ENCODE measurements at places on chromosomes 1 and 21.

DNA sequence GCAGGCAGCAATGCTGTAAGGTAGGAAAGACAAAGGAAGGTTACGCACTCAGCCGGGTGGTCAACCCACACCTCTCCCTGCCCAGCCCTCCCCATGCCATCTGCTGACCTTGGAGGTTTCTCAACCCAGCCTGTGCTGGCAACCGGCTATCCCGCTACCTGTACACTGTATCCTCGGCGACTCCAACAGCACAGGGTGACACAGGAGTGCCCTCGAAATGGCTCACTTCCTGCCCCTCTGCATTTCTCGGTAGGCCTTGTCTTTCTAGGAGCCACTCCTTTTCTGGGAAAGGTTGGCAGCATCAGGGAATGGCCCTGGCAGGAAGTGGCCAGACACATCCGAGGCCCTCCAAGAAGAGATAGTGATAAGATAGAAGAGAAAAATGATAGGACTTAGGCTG lies 124.0 kb downstream of the PROX1 start:
- DNase-seq = no peak

DNA sequence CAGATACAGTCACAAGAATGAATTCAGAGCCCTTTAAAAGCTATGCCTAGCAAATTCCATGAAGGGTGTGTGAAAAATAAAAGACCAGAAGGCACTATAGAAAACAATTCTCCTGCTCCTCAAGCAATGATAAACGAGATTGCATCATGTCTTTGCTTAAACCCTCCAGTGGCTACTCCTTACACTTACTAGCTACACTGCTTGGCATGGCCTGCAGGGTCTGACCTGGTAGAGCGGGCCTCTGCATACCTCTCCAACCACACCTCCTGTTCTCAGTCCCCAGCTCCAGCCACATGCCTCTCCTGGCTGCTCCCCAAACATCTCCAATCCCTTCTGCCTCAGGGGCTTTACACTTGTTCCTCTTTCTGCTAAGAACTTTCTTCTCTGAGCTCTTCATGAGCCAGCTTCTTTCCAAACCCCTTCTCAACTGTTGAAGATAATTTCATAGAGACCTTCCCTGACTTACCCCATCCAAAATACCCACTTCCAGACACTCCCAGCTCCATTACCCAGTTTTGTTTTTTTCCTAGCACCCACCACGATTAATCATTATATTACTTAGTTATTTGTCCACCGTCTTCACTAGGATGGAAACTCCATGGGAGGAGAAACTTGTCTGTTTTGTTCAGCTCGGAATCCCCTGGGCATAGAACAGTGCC lies 11.2 kb upstream of the CREG1 start:
- no peak for DNase-seq

- no peak for DNase-seq
These were observed 39.4 kb downstream of the VANGL2 start for GRCh38 chr1:160439718-160440117.

DNA sequence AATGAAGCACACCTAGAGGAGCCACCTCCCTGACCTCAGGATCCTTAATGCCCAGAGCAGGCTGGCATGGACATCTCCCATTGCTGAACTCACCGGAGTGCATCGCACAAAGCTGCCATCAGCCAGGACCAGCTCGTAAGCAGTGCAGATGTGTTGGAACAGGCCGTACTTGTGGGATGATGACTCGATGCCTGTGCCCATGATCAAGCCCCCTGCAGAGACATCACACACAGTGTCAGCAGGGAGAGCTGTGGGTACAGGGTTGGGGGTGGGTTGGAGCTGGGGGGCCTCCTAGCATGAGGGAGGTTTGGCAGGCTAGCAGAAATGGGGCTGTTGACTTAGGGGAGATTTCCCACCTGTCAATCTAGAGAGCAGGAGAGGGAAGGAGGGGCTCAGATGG lies 12.0 kb downstream of the DHCR24 start:
- DNase-seq = no peak

- DNase-seq = no peak
These were observed 16.7 kb upstream of the ACTRT2 start for GRCh38 chr1:3004285-3005205.

DNA sequence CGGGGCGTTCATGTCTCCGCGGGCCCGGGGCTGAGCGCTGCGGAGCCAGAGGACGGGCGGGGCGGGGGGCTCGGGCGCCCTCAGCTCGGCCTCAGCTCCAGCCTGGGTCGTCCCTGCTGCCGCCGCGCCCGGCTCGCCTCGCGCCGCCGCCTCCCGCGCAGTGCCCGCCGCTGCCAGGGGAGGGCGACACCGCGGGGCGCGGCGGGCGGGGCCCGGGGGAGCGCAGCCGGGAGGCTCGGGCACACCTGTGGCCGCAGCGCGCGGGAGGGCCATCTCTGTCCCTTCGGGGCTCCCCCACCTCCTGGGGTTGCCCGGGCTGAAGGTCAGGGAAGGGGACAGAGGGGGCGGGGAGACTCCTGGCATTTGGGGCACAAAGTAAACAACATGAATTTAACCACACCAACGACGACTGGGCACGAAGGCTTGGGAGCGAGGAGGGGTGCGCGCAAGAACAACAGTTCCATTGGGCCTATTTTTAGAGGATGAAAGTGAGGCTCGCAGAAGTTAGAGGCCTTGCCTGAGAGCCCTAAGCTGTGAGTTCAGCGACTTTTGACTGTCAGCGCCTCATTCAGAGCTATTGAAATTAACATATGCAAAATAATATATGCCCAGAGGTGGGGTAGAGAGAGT lies at the start of gene FAM131C:
TSS of gene FAM131C (minus strand) at position 162 of the 630 bp plus-strand sequence. CDS start 209 bp downstream, outside the sequence.
- peak; percentile 28 for DNase-seq

GRCh38 chr1:69163241-69163640 lies 404.5 kb upstream of the LRRC7 start:
- no peak for DNase-seq

GRCh38 chr21:38349111-38349746 lies 92.4 kb downstream of the KCNJ15 start:
- peak; percentile 94 for DNase-seq

GRCh38 chr1:185438936-185439335 lies 121.9 kb upstream of the IVNS1ABP start:
- DNase-seq = peak; percentile 27

- DNase-seq = no peak
These were observed 106.7 kb upstream of the SLC5A9 start for GRCh38 chr1:48115835-48116234.

DNA sequence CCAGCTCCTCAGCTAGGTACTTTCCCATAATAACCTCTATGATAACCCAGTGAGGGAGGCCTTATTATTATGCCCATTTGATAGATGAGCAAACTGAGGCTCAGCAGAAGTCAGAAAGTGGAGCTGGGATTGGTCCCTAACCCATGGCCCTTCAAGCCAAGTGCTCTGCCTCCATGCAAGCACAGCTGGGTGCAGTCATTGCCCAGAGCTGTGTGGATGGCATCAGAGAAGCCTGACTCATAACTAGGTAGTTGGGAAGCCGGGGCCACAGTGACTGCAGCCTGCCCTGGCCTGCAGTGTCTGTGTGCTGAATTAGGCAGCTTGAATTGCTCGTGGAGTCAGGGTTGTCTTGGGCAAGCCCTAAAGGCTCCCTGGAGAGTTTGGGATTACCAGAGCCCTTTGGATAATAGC lies 89.9 kb upstream of the SLC2A1 start:
- no peak for DNase-seq

- no peak for DNase-seq
These were observed 482.1 kb downstream of the RWDD3 start for GRCh38 chr1:95716097-95716496.

DNA sequence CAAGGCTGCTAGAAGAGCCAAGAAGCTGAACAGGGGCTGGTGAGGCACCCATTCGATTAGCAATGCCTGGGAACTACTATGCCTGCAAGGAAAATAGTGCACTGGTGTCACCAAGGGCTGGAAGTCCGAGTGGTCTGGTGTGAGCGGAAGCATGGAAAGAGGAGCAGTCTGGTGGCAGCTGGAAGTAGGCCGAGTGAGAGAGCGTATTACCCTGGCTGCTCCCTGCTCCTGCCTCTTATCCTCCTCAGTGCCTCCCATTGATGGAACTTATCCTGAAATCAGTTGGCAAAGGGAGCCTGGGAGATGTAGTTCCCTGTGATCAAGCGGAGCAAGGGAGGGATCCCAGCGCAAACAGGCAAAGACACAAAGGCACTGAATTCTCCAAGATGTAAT lies 9.6 kb downstream of the SMAP2 start:
- no peak for DNase-seq

DNA sequence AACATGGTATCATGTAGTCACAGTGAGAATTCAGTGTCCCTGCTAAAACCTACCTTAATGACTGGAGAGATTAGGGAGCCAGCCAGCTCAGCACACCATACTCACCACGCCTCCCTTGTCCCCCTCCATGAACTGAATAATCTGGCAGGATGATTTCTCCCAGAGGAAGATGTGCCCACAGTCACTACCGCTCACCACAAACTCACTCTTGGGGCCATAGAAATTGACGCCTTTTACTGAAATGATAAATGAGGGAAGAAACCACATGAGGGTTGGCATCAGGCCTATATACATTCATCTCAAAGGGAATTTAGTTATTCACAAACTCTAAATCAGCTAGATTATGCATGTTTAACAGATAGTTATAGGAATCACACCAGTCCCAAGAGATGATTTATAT lies 17.4 kb downstream of the PEA15 start:
- DNase-seq = no peak

DNA sequence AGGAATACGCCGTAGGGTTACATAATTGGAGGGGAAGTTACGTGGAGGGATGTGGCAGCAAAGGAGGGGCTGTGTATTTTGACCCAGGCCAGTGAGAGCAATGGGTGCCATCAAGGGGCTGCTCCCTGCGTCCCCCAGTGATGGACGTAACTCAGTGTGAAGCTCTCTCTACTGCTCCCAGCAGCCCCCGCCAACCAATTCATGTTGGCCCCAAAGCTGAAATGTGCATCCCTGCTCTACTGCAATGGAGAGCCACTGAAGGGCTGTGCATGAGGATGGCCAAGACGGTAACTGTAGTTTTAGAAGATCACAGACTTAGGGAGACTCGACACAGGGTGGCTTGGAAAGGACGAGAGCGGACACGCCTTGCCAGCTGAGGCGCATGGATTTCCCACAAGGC lies 38.3 kb downstream of the PGBD5 start:
- DNase-seq = no peak

- no peak for DNase-seq
These were observed 46.6 kb upstream of the RAB4A start for GRCh38 chr1:229224308-229224707.

- no peak for DNase-seq
These were observed 29.1 kb downstream of the SMYD2 start for GRCh38 chr1:214310010-214310409.

DNA sequence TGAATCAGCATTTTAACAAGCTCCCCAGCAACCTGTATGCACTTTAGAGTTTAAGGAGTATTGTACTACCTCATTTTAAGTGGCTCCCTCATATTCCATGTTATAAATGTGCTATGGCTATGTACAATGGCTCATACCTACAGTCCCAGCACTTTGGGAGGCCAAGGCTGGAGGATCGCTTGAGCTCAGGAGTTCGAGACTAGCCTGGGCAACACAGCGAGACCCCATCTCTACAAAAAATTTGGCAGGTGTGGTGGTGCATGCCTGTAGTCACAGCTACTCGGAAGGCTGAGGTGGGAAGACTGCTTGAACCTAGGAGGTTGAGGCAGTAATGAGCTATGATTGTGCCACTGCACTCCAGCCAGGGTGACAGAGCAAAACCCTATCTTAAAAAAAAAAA lies 40.2 kb downstream of the PGBD5 start:
- no peak for DNase-seq

Measured in NCI-H2171 (cell line).